ENCODE measurements at places on chromosomes 12 and 14.

DNA sequence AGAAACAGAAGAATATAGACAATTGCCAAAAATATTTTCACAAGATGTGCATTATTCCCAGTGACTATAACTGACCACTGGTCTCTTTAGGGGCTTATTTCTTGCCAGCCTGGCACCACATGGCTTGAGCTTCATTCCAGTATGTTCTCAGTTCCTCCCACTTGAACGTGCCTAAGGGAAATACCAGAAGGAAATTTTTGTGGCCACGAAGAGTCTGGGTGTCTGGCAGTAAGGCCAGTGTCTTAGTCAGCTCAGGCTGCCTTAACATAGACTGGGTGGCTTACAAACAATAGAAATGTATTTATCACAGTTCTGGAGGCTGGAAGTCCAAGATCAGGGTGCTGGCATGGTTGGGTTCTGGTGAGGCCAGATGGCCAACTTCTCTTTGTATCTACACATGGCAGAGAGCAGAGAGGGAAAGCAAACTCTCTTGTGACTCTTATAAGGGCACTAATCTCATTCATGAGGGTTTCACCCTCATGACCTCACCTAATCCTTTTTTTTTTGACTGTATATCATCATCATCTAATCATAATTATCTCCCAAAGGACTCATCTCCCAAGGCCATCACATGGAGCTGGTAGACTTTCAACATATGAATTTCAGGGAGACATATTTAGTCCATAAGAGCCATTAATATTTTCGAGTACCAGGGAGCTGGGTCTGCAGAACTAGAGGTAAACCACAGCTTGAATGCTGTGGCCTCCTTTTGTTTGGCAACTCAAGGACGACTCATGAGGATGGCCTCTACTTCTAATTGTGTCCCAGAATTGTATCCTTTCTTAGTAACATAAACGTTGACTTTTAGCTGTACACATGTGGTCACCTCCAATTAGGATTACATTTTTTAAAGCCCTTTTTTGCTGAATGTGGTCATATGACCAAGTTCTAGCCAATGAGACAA is 5.1 kb upstream of the SMOC1 start:
- DNase-seq, result no peak

GRCh38 chr12:55720071-55720564 is at the start of gene RDH5:
Gene RDH5 (plus strand): TSS chr12:55720393. CDS start chr12:55721185, 792 bp downstream.
- DNase-seq, result no peak

GRCh38 chr12:44296624-44297197 is 460.8 kb downstream of the TMEM117 start:
- no peak for DNase-seq

- DNase-seq, result no peak
These were observed 2.4 kb downstream of the C12orf75 start for GRCh38 chr12:105332925-105333324.

DNA sequence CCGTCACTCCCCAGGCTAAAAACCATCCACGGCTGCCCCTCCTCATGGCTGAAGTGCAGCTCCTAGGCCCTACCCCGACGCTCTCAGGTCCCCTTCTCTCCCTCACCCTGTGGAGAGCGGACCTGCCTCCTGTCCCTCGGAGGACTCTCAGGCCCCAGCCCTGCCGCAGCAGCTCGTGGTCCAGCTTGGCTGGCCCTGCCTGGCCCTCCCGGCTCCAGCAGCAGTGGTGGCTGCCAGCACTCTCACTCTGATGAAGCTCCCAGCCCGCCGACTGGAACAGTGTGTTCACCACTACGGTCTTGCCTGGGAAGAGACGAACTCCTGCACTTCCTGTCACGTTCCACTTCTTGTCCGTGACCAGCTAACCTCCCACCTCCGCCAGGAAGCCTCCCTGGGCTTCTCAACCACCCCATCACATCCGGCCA is 11.1 kb downstream of the BAG5 start:
- no peak for DNase-seq

- DNase-seq, result no peak
These were observed at the start of gene ADCY4 for GRCh38 chr14:24334431-24335291. Gene ADCY4 (minus strand): TSS chr14:24335071. CDS start chr14:24334652, 419 bp downstream.
